CD8-positive, alpha-beta memory T cell (primary cell): ENCODE measurements at places on chromosomes 12 and 14.

DNA sequence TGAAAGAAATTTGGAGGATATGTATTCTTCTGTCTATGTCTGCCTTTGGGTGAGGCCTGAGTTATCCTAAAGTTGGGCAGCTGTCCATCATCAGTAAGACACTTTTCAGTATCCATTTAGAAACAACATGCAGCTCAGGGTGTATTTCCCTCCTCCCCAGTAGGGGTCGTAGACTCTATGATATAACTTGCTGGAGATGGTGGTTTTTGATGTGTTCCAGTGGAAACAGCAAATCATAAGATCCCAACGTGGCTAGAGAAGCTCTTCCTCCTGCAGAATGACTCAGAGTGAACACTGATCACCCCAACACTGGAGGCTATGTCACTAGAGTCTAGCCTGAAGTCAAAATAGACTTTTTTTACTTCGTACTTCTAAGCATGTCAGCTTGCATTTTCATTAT is 331.6 kb upstream of the STXBP6 start:
- H3K4me1 ChIP-seq = no peaks in the 10 kb centered on the region
- no peak for DNase-seq
- H3K27ac ChIP-seq = no peak overlapping the region
- no peak overlapping the region for H3K4me3 ChIP-seq
- no peaks in the 10 kb centered on the region for H3K27me3 ChIP-seq
- H3K36me3 ChIP-seq = no peaks in the 10 kb centered on the region

- peaks cover 7% of the 10 kb centered on the region for H3K4me1 ChIP-seq
- H3K27me3 ChIP-seq = no peaks in the 10 kb centered on the region
- H3K4me3 ChIP-seq = no peak overlapping the region
- no peaks in the 10 kb centered on the region for H3K36me3 ChIP-seq
- no peak overlapping the region for H3K27ac ChIP-seq
- DNase-seq = no peak
Observed at GRCh38 chr12:111069886-111070285, 149.5 kb upstream of the MYL2 start.

DNA sequence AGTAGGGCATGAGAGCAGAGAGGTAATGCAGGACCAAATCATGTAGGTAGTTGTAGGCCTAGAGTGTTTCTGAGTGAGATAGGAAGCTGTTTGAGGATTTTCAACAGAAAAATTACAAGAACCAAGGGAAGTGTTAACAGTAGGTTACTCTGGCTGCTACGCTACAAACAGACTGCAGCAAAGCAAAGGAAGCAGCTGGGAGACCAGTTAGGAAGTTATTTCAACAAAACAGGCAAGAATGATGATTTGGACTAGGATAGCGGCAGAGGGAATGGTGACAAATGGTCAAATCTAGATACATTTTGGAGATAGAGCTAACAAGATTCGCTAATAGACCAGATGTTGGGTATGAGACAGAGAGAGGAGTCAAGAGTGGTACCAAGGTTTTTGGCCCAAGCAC is 26.8 kb downstream of the MRPL42 start:
- no peak for DNase-seq
- H3K27ac ChIP-seq = no peak overlapping the region
- no peaks in the 10 kb centered on the region for H3K27me3 ChIP-seq
- no peaks in the 10 kb centered on the region for H3K4me1 ChIP-seq

GRCh38 chr12:54028314-54029201 is at the start of gene HOXC6:
HOXC6 (plus strand) TSS chr12:54028440; CDS start chr12:54028522, 82 bp downstream.
- no peak for DNase-seq
- no peaks in the 10 kb centered on the region for H3K36me3 ChIP-seq
- peaks cover 78% of the 10 kb centered on the region for H3K27me3 ChIP-seq
- H3K4me1 ChIP-seq = peaks cover 19% of the 10 kb centered on the region

GRCh38 chr14:69710378-69710777 is 56.6 kb upstream of the SRSF5 start:
- H3K4me3 ChIP-seq = no peak overlapping the region
- no peak overlapping the region for H3K27ac ChIP-seq
- DNase-seq = no peak

DNA sequence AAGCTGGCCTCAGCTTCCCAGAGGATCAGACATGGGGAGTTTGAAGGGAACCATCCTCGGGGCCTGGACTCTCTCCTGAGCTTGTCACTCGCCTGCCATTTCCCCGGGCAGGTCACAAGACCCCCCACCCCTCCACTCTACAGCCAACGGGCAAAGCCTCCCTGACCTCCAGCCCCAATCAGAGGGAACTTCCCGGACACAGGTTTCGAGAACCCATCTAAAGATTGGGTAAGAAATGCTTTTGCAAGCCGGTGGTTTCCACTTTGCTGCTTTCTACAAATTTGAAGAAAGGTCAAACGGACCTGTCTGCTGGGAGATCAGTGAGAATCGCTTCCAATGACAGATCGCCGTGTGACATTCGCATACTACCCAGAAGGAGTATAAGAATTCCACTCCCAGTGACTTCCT is 89.6 kb downstream of the SCARB1 start:
- H3K4me3 ChIP-seq = peak overlapping the region; percentile 57
- H3K4me1 ChIP-seq = peaks cover 28% of the 10 kb centered on the region
- H3K36me3 ChIP-seq = no peaks in the 10 kb centered on the region
- no peaks in the 10 kb centered on the region for H3K27me3 ChIP-seq

DNA sequence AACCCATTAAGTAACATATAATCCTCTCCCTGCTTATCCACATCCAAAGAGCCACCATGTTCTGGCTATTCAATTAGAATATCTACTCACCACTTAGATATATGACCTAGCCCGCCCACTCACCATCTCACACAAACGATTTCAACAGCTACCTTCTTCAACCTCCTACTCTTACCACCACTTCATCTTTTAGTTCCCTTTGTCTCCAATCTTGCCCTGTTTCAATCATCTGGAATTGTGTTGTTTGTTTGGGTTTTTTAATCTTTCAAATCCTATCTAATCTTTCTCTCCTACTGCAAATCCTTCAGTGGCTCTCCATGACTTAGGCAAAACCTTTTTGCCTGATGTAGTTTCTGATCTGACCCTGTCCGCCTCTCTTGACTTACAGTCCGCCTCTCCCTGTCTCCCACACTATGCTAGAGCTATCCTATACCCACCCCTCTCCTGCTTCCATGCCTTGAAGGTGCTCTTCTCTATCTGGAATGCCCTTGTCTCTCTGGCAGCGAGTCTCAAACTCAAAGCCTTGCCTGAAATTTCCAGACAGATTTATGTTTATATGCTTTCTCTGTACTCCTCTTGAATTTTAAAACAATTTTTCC is 161.0 kb upstream of the CRY1 start:
- H3K27me3 ChIP-seq = no peaks in the 10 kb centered on the region
- H3K36me3 ChIP-seq = no peaks in the 10 kb centered on the region
- no peak for DNase-seq
- H3K4me1 ChIP-seq = no peaks in the 10 kb centered on the region

DNA sequence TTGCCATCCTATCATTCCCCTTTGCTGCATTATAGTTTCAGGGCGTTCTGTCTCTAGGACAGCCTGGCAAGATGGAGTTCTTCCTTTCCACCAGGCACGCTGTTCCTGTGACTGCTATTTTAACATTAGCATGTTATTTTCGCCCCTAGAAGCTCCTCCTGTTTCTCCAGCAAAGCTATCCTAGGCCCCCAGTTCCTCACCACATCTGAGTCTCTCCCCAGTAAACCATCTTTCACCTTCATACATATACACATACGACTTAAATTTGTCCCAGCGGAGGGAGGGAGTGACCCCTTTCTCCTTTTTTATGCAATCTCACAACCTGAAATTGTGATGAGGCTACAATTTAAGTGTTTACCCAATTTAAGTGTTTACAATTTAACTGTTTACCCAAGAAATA is 66.7 kb upstream of the FRMD6 start:
- no peak overlapping the region for H3K27ac ChIP-seq
- H3K27me3 ChIP-seq = no peaks in the 10 kb centered on the region
- no peak for DNase-seq
- no peak overlapping the region for H3K4me3 ChIP-seq

- no peaks in the 10 kb centered on the region for H3K27me3 ChIP-seq
- H3K4me3 ChIP-seq = no peak overlapping the region
Observed at GRCh38 chr14:66039495-66039894, 446.7 kb upstream of the CCDC196 start.

GRCh38 chr12:108604208-108604941 is 6.5 kb upstream of the TMEM119 start:
- no peaks in the 10 kb centered on the region for H3K4me1 ChIP-seq
- H3K36me3 ChIP-seq = no peaks in the 10 kb centered on the region
- no peak overlapping the region for H3K27ac ChIP-seq
- DNase-seq = no peak
- H3K27me3 ChIP-seq = no peaks in the 10 kb centered on the region
- H3K4me3 ChIP-seq = no peak overlapping the region

DNA sequence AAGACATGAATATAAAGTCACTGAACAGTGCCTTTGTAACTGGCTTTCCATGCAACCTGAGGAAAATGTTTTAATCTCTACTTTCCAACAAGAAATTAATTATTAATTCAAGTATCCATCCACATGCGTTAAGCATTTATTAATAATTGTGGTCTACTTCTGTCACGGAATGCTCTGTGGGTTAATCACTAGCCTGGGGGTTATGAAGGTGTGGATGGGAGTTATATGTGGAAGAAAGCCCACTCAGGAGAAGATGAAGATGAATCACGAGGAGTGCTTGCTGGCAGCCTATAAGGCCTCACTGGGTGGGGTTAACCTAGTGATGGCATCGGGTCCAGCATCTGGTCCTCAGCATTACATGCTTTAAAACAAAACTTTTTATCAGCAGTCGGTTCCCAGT is 99.5 kb upstream of the AVPR1A start:
- H3K36me3 ChIP-seq = no peaks in the 10 kb centered on the region
- H3K4me3 ChIP-seq = no peak overlapping the region
- H3K4me1 ChIP-seq = no peaks in the 10 kb centered on the region
- no peak overlapping the region for H3K27ac ChIP-seq

DNA sequence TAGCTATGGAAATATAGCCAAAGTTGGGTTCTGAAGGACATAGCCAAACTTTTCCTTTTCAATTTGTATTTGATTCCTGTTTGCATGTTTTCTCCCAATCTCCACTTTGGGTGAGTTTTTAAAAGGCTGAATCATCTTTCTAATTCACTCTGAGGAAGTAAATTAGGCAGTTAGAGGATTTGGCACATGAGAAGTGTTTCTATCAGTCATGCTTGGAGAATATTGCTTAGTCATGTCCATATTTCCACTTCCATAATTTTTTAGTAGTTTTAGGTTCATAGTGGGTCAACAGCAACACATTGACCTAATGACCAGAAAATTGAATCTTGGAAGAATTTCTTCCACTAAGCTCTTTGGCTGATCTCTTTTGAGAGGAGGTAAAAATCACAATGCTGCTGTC is 21.8 kb downstream of the IRAK3 start:
- peaks cover 8% of the 10 kb centered on the region for H3K27me3 ChIP-seq
- H3K36me3 ChIP-seq = no peaks in the 10 kb centered on the region
- H3K4me1 ChIP-seq = no peaks in the 10 kb centered on the region
- H3K27ac ChIP-seq = no peak overlapping the region
- H3K4me3 ChIP-seq = no peak overlapping the region
- no peak for DNase-seq

DNA sequence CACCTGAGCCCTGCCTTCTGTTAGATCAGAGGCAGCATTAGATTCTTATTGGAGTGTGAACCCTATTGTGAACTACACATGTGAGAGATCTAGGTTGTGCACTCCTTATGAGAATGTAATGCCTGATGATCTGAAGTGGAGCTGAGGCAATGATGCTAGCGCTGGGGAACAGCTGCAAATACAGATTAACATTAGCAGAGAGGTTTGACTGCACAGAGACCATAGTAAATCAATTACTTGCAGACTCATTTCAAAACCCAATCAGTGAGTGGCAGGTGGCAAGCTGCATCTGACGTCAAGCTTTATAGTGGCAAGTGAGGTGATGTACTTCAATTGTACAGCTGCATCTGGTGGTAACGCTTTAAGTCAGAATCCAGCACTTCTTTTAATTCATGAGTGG is 141.6 kb downstream of the GPHN start:
- H3K4me3 ChIP-seq = no peak overlapping the region
- no peaks in the 10 kb centered on the region for H3K27me3 ChIP-seq
- no peak overlapping the region for H3K27ac ChIP-seq
- H3K4me1 ChIP-seq = no peaks in the 10 kb centered on the region
- no peaks in the 10 kb centered on the region for H3K36me3 ChIP-seq
- DNase-seq = no peak

GRCh38 chr12:29241821-29242591 is 92.9 kb downstream of the FAR2 start:
- no peaks in the 10 kb centered on the region for H3K27me3 ChIP-seq
- no peaks in the 10 kb centered on the region for H3K36me3 ChIP-seq
- no peak overlapping the region for H3K27ac ChIP-seq
- no peak for DNase-seq
- H3K4me3 ChIP-seq = no peak overlapping the region

- H3K36me3 ChIP-seq = no peaks in the 10 kb centered on the region
- DNase-seq = no peak
- H3K27me3 ChIP-seq = no peaks in the 10 kb centered on the region
- no peak overlapping the region for H3K4me3 ChIP-seq
Observed at GRCh38 chr14:34369648-34370030, 92.4 kb downstream of the SPTSSA start.

GRCh38 chr14:77474479-77475177 is 16.7 kb downstream of the AHSA1 start:
- no peak overlapping the region for H3K27ac ChIP-seq
- H3K36me3 ChIP-seq = no peaks in the 10 kb centered on the region
- no peak overlapping the region for H3K4me3 ChIP-seq
- H3K4me1 ChIP-seq = no peaks in the 10 kb centered on the region

- H3K27ac ChIP-seq = no peak overlapping the region
- H3K27me3 ChIP-seq = no peaks in the 10 kb centered on the region
- no peak for DNase-seq
- no peak overlapping the region for H3K4me3 ChIP-seq
Observed at GRCh38 chr12:132140501-132140900, 3.6 kb downstream of the DDX51 start.

DNA sequence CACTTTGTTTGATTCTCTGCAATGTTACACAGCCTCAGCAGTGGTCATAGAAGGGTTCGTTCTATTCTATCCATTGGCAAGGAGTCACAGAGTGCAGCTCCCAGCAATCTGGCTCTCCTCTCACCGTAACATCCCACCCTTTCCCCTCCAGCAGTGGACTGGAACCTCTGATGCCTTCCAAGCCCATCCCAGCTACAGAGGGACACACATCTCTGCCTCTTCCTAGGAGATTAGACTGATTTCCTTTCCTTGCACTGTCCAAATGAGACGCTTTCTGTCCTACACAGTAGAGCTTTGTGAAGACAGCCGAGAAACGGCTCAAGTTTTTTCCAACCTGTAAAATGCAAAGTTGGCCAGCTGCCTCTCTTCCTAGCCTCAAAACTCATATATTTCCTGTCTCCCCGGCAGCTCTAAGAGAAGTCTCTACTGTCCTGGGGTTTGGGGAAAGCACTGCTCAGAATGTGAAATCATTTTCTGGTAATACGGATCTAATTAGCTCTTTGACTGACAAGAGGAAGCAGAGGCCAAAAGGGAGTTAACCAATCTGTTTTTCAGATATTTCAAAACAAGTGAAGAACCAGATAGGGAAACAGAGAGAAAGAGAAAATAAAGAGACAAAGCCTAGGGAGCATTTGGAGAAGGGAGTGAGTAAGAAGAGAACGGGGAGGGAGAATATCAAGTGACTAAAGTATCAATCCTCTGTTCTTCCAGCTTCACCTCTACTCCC is 516 bp downstream of the NINJ2 start:
- no peaks in the 10 kb centered on the region for H3K36me3 ChIP-seq
- H3K27ac ChIP-seq = no peak overlapping the region
- DNase-seq = no peak
- peak overlapping the region; percentile 19 for H3K4me3 ChIP-seq
- H3K4me1 ChIP-seq = peaks cover 34% of the 10 kb centered on the region
- no peaks in the 10 kb centered on the region for H3K27me3 ChIP-seq
